ENCODE measurements at places on chromosomes 2 and 18.

GRCh38 chr2:175383286-175383685 is 201.8 kb upstream of the ATP5MC3 start:
- no peak for DNase-seq

GRCh38 chr2:155033652-155034051 is 335.2 kb downstream of the KCNJ3 start:
- no peak for DNase-seq

- no peak for DNase-seq
Measured at GRCh38 chr2:225742487-225742886, 343.0 kb downstream of the NYAP2 start.

- peak; percentile 3 for DNase-seq
Measured at GRCh38 chr18:43571078-43571689, 293.9 kb upstream of the SYT4 start.

DNA sequence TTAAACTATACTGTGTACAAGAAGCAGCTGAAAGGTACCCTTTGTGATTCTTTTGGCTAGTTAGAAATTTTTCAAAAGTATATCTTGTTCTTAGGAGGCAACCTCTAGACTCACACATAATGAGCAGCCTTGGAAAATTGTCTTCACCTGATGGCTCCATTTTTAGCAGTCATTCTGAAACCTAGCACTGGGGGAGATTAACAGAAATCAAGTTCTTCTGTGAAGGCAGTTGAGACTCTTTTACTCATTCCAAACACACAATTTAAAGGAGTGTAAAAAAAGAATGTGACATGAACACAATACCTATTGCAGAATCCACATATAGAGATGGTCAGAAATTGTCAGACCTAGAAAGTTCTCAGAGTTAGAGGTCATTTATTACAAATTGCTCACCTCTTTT is 197.7 kb downstream of the UBE2E3 start:
- no peak for DNase-seq

DNA sequence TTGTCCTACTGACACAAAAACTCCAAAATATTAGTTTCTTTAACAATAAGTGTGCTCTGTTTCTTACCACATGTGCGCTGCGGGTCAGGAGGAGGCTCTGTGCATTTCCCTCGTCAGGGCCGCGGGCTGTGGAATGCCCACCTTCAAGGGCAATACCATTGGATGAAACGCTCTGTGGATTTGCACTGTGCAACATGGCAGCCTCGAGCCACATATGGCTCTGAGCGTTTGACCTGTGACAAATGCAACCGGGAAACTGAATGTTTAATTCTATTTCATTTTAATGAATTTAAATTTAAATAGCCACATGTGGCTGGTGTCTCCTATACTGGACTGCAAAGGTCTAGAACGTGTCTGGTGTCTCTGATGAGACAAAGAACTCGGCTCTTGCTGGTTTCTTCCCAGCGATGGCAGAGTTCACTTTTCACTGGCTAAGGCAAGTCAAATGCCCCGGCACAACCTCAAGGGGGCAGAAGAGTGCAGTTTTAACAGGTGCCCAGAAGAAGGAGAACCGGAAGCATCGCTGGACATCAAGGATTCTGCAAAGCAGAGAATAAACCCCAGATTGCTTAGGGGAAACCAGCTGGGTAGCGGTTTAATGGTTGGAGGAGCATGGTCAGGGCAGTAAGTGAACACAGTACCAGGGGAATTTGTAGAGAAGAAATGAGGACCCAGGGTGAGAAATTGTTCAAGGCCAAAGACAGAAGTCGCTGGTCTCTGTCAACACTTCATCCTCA is 37.0 kb upstream of the TMEM18 start:
- peak; percentile 14 for DNase-seq

DNA sequence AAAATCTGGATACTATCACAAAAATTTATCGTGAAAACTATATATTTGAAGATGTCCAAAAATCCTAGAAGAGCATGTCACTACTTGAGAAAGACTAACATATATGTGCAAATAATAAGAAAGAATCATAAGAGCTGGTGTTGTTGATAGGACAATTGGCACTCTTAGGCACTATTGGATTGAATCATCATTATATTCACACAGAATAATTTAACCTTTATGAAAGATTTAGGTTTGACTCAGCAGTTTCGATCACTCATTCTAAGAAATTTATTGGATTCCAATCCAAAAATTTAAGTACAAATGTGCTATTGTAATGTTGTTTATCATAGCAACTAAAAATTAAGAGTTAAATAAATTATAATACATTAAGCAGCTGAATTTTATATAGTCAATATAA is 503.6 kb downstream of the SPAG16 start:
- no peak for DNase-seq

DNA sequence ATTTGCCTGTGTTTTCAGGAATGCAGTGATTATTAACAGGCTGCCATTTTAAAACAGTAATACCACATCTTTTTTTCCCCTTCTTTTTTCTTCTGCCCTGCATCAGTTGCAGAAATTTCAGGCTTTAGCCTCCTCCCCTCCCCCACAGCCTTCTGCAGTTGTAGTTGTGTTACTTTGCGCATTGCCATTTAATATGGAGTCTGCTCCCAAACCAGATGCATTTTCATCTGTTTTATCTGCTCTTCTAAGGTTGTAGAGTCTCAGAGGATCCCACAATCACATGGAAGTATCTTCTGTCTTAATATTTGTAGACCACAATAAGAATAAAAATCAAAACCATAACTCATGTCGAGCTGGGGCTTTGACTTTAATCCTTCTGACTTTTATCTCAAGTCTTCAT is 3.8 kb downstream of the ASXL3 start:
- no peak for DNase-seq

GRCh38 chr2:217260441-217261115 is 400.7 kb upstream of the TNP1 start:
- no peak for DNase-seq

- DNase-seq = no peak
Measured at GRCh38 chr2:218859556-218859987, at the start of gene WNT6. Gene WNT6, plus strand, starts transcription at chr2:218859805. Its CDS starts 233 bp downstream, at chr2:218860038.

- no peak for DNase-seq
Measured at GRCh38 chr2:216992056-216992675, 132.3 kb upstream of the TNP1 start.

GRCh38 chr2:143463719-143464118 is 334.5 kb downstream of the ARHGAP15 start:
- DNase-seq = no peak

- no peak for DNase-seq
Measured at GRCh38 chr2:239017491-239018098, 169.7 kb downstream of the TWIST2 start.

Measured in NCI-H1436 treated with DMSO at 0.1 percent for 48 hours (cell line).